ENCODE measurements at places on chromosomes 13 and 19.

DNA sequence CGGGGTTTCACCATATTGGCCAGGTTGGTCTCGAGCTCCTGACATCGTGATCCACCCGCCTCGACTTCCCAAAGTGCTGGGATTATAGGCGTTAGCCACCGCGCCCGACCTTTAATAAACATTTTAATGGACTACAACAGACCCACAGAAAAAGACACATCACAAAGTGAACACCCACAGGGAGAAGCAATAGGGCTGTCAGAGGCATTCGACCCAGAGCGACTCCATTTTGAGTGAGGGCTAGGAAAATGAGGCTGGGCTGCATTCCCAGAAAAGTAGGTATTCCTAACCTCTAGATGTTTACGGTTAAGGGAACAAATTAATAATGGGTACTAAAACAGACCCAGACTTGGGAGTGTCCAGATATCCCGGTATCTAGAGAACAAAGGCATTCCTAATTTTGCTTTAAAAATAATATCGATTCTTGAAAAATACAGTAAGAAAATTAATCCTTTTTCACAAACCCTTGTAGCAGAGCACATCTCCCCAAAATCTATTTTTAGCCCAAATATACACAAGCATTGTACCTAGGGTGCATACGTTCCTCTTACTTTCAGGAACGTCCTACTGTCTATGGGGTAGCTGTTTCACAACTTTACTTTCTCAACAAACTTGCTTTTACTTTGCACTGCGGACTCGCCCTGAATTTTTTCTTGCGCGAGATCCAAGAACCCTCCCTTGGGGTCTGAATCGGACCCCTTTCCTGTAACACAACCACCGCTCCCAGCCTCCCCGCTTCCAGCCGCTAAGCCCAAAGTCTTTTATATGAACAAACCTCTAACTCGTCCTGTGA is 811 bp upstream of the ZNF8 start:
- no peak for DNase-seq

- DNase-seq: no peak
These were observed 79.2 kb downstream of the TBC1D4 start for GRCh38 chr13:75402787-75403186.

- no peak for DNase-seq
These were observed 18.3 kb upstream of the SLC1A5 start for GRCh38 chr19:46806656-46807055.

DNA sequence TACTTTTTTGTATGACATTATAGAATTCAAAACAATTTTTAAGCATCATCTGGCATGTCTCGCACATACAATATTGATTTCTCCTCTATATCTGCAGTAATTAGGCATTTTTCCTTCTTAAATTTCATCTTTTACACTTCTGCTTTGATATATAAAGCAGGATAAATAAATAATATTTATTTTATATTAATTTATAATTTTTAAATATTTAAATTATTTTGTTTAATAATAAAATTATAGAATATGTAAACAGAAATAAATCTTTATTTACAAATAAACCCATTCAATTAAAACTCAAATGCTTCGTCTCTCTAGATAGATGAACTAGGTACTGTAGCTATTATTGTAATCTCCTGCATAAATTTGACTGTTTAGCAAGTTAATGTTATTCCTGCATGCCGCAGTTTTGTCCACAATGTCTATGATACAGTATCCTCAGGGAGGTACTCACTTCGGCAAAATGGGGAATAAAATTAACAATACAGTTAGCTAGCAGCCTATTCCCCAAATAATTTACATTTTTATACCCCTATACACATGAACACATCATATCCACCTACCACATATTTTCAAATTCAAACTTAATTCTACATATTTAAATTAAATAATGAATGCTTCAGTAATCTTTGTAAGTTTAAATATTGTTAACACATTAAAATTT is 473.6 kb upstream of the SLC10A2 start:
- no peak for DNase-seq

DNA sequence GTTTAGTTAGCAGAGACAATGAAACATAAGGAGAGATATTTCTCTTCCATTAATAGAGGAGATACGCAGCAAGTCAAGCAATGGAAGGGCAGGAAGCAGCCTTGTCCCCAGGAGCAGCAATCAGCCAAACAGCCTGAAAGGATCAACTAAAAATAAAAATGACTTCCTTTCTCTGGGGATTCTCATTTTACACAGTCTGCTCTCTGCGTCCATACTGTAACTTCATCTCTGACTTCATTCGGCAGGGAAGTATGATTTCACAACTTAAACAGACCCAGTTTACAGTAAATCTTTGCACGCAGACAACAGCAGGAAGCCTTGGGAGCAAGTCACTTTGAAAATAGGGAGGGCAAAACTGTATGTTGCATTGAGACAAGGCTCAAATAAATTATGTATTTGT is 826.7 kb downstream of the DIAPH3 start:
- DNase-seq: no peak

- DNase-seq: peak; percentile 79
These were observed 3.3 kb upstream of the NAPA start for GRCh38 chr19:47518139-47518538.

DNA sequence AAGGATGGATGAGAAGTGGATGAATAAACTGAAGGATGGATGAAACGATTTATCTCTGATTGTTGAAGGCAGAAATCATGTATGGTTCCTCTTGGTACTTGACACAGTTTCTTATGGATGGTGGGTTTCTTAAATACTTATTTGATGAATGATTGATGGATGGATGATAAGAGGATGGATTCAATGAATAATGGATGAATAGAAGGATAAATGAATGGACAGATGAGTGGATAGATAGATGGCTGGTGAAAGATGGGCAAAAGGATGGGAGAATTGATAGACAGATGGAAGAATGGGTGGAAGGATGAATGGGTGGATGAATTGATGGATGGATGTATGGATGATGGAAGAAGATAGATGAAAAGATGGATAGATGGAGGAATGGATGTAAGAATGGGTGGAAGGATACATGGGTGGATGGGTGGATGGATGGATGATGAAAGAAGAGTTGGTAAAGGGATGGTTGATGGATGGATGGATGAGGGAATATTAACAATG is 1.8 kb downstream of the ELSPBP1 start:
- DNase-seq: no peak

- DNase-seq: no peak
These were observed 96.5 kb downstream of the DCT start for GRCh38 chr13:94382960-94383359.

- DNase-seq: no peak
These were observed 5.6 kb downstream of the SAFB start for GRCh38 chr19:5628461-5628860.

GRCh38 chr13:40103864-40104263 is 448.4 kb downstream of the COG6 start:
- no peak for DNase-seq

DNA sequence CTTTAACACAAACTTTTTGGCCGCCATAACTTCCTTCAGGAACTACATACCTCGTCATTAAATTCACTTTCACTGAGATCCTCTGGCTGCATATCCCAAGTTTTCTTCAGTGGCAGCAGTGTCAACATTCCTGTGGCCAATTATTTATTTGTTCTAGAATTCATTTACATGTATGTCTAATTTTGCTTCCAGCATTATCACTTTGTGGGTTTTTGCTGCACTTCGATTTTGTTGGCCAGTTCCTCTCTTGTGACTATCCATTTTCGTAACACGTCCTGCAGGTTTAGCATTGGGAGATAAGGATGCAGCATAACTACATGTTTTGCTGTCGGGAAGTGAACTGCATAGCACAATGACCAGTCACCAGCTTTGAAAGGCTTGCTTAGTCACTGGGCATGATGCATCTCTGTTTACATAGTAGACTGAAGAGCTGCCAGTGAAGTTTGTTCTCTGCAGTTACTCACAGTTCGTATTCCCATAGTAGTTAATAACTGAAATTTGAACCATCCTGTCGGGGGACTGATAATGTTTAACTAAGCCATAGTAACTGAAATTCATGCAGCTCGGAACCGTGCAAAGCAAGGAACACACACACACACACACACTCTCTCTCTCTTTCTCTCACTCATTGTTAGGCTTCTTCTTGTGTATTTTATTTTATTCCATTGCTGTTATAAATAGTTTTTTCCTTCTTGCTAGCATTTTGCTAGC is 28.3 kb downstream of the ZNF507 start:
- no peak for DNase-seq

- no peak for DNase-seq
These were observed 24.1 kb downstream of the RFX2 start for GRCh38 chr19:6086068-6086788.

DNA sequence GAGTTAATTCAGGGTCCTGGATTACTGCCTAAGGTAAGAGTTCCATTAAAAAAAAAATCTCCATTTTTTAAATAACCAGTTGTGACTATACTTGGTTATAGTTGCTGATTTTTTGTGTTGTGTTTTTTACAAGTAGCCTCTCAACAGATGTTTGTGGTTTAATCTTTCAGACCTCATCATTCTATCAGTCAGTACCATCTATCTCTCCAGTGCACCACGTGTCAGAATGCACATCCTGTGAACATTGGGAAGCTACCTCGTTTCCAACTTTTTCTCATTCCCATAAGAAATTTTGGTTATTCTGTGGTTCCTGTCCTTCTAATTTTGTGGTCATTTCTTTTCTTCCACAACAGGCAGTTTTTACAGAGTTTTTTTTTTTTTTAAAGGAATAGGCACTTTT is 39.2 kb downstream of the WDFY2 start:
- no peak for DNase-seq

DNA sequence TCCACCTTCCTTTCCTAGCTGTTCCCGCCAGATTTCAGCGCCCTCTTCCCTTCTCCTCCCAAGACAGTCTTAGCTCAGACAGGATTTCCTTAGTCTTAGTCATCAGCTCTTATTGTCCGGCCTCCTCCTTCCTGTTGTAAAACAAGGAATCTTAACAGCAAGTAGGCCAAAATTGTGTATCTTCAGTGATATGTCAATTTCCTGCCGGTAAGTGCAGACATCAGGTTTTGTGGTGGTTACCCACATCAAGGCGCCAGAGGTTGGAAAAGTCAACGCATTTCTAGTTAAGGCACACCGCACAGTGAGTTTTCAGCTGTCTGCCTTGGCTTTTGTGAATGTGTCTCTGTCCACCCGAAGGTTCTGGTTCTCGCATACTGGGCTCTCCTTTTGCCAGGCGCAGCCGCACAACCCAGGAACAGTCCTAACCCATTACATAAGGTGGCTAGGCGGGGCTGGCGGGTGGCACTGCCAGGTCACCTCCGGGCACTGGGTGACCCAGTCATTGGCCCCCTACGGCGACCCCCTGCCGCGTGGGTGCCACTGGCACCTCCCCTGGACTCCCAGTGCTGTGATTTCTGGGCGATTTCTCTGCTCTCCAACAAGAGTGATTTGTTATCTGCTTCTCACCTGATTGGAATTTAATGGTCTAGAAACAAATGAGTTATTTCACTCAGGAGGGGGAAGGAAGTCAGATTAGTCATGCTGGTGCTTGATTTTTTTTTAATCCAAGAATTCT is 12.9 kb downstream of the COL4A2 start:
- DNase-seq: no peak

DNA sequence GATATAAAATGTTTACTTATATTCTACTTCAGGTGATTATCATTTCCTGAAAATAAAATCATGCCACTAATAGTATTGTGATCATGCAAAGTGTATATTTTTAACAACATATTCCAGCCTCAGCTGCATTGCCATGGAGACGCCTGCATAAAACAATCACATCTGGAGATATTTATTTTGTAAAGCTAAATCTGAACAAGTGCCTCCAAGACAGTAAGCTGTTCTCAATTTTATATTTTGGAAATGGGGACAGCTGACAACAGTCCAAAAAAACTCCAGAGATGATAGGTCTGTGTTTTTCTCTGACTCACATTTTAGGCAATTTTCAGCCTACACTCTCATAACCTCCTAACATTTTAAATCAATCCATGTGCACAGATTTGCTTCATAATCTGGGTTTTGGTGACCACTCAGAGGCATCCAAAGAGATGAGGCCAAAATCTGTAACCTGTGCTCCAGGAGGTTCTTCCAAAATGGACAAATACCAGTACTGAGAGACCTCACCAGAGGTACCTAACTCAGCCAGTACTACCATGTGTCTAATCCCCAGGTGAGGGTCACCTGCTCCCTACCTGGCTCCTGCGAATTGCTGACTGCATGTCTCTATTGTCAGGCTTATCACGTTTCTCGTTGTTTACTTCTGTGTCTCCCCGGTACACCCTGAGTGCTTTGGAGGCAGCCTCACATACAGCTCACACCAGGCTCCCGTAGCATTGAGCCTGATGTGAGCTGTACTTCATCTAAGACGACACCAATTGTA is 62.7 kb downstream of the COL4A1 start:
- DNase-seq: no peak
